ENCODE measurements at places on chromosomes 1 and 21. TPM values are rescaled to one million over a fixed set of nuclear protein-coding genes. Genes with fewer than 3 reads are reported as not detected.

DNA sequence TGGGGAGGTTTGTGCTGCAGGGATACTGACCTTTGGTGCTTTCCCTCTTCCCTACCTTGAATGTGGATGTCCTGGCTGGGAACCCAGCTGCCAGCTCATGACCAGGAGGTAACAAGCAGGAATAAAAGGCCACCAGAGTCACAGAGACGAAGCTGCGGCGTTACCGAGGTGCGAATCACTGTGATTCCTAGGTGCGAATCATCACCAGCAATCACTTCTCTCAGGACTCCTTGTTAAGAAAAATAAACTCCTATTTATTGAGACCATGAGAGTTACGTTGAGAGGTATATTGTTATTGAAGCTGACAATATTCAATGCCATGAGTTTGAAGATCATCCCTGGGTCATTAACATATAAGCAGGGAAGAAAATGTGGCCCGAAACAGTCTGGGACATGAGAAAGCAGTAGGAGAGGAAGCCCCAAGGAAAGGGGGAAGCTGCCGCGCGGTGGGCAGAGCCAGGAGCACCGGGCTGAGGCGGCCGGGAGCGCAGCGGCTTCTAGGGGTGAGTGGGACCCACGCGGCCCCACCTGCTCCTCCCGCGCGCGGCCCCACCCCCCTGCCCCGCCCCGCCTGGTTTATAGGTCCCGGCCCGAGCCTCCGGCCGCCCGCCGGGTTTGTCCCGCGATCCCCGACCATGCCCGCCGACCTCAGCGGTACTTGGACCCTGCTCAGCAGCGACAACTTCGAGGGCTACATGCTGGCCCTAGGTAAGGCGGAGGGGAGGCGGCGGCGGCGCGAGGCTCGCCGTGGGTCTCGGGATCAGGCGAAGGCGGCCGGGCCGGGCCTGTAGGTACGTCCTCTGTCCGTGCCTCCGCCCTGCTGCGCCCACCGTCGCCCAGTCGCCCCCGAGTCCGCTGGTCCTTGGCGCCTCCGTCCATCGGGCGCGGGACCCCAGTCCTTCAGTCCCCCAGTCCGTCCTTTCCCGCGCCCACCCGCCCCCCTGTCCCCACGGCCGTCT lies at the start of gene RBP7:
Gene RBP7, plus strand, starts transcription at position 605 of the 959 bp plus-strand sequence. Its CDS starts 31 bp downstream, at position 636.
- H3K36me3 ChIP-seq = no peaks in the 10 kb centered on the region
- no peak for DNase-seq

Gene CCDC17
- 24.0 TPM for total RNA-seq

DNA sequence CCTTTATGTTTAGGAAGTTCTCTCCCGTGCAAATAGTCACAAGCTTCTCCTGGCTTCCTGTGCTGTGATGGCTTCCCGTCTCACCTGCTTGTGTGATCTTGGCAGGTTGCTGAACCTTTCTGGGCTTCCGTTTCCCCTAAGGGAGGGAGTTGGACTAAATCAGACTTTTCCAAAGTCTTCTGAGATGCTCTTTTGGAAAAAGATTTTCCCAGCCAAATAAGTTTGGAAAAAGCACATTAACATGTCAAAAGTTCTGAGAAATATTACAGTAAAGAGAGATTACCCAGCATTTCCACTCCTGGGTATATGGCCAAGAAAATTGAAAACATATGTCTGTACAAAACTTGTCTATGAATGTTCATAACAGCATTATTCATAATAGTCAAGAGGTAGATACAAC lies 36.0 kb upstream of the TENT5C start:
- no peak overlapping the region for H3K27ac ChIP-seq
- no peak for DNase-seq
- peaks cover 9% of the 10 kb centered on the region for H3K4me1 ChIP-seq
- no peaks in the 10 kb centered on the region for H3K27me3 ChIP-seq
- no peaks in the 10 kb centered on the region for H3K36me3 ChIP-seq

Gene SERTAD4
- total RNA-seq = 3.4 TPM

Gene PPM1J
- total RNA-seq = 0.64 TPM

GRCh38 chr1:46278807-46279206 lies 24.6 kb downstream of the LRRC41 start:
- no peaks in the 10 kb centered on the region for H3K27me3 ChIP-seq
- H3K4me3 ChIP-seq = no peak overlapping the region
- H3K4me1 ChIP-seq = no peaks in the 10 kb centered on the region
- peaks cover 12% of the 10 kb centered on the region for H3K36me3 ChIP-seq
- no peak for DNase-seq
- no peak overlapping the region for H3K27ac ChIP-seq

Gene LRRC3
- total RNA-seq = 2.8 TPM

- H3K4me3 ChIP-seq = no peak overlapping the region
- peaks cover 7% of the 10 kb centered on the region for H3K4me1 ChIP-seq
- no peaks in the 10 kb centered on the region for H3K27me3 ChIP-seq
- H3K27ac ChIP-seq = no peak overlapping the region
Observed at GRCh38 chr1:76620371-76620770, 246.9 kb upstream of the ST6GALNAC5 start.

DNA sequence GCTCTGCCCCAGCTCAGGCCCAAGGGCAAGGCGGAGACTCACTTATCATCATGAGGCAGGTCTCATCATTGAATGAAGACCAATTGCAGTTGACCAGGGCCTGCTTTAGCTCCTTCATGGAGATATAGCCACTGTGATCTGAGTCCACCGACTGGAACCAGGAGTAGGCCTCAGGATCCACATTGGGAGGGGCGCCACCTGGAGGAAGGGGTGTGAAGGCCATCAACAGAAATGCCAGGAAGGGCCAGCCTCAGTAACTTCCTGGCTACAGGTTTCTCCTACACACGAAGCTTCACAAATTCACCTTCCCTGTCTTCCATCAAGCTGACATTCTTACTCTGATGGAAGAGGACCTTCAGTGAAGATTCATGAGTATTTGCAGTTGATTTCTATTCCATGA lies 11.6 kb downstream of the PEF1 start:
- no peaks in the 10 kb centered on the region for H3K27me3 ChIP-seq
- no peak overlapping the region for H3K27ac ChIP-seq
- peaks cover 9% of the 10 kb centered on the region for H3K36me3 ChIP-seq
- no peak overlapping the region for H3K4me3 ChIP-seq

DNA sequence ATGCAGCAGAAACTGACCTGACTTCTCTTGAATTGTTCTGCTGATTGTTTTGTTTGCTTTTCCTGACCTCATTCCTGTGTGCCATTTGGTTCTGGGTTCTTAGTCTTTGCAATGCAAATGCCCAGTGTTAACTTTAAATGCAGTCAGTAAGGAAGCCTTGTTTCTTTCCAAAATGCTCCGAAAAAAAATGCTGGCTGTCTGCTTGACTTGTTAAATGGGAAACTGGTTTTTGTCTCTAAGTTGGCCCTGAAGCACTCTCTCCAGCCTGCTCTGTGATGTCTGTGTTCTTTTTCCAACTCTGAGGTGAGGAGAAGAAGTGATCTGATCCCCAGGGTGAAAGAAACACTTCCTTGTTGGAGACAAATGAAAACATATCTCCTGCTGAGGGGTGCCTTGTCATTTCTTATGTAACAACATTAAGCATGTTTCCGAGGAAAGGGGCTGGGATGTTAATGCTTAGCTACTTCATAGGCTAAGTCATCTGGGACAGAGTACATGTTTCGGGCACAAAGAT lies 256.3 kb upstream of the ADGRL4 start:
- no peaks in the 10 kb centered on the region for H3K36me3 ChIP-seq
- no peak overlapping the region for H3K27ac ChIP-seq
- H3K27me3 ChIP-seq = no peaks in the 10 kb centered on the region
- no peak overlapping the region for H3K4me3 ChIP-seq
- no peaks in the 10 kb centered on the region for H3K4me1 ChIP-seq

Gene MFSD2A
- 57.2 TPM for total RNA-seq

DNA sequence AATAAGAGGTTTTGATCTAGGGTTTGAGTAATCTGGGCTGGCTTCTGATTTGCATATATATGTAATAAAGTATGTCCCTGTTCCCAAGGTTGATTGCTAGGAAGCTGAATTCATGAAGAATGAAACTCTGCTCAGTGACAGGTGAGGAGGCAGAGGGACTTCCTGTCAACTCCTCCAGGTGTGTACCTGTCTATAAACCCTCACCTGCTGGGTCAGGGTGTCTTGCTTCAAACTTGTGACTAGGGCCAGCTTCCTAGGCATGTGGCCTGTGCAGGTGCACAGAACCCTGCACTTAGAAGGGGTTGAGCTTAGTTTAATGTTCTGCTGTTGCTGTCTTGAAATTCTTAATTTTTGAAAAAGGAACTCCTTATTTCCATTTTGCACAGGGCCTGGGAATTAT lies 21.1 kb downstream of the OLFML3 start:
- H3K4me1 ChIP-seq = peaks cover 11% of the 10 kb centered on the region
- no peaks in the 10 kb centered on the region for H3K27me3 ChIP-seq
- no peak overlapping the region for H3K27ac ChIP-seq
- H3K36me3 ChIP-seq = no peaks in the 10 kb centered on the region

DNA sequence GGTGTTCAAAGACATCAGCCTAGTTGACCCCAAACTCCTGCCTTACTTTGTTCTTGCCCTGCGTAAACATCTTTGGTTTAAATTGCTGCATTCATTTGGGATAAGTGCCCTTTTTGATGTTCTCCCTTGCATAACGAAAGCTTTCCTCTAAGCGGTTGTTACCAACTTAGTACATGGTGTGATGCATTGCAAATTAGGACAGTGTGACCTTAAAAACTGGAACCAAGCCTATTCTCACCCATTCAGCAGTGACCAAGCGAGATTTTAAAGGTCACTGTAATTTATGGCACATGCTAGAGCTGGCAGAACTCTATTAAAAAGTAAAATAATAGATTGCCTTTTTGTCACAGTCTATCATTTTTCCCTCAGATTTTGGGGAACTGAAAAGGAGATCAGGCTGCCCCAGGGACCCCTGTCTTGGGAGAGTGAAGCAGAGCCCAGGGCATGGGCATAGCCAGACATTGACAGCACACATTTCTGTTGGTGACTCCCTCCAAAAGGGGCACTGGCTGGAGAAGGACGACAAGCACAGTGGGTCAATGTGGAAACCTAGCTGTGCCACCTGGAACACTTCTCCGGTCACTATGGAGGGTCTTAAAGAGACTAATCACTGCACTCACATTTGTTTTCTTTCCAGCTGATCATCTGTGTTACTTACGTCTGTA lies 63.9 kb downstream of the KCNK1 start:
- no peak overlapping the region for H3K27ac ChIP-seq
- H3K4me3 ChIP-seq = no peak overlapping the region
- H3K36me3 ChIP-seq = no peaks in the 10 kb centered on the region
- H3K4me1 ChIP-seq = no peaks in the 10 kb centered on the region

Gene KRTAP19-1
- not detected for total RNA-seq

Gene MTARC1
- 19.2 TPM for total RNA-seq

DNA sequence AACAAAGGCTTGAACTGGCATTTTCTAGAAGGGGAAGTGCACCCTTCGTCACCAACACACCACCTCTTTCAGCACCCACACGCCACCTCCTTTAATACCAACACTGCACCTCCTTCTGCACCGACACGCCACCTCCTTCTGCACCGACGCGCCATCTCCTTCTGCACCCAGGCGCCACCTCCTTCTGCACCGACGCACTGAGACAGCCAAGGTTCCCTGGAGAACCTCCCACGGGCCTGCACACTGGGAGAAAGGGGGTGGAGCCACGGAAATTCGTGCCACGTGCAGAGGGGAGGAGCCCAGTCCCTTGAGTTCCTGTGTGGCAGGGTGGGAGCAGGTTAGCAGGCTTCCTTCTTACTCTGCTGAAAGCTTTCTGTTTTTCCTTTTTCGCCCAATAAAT lies 327.9 kb upstream of the C1orf174 start:
- H3K4me1 ChIP-seq = no peaks in the 10 kb centered on the region
- DNase-seq = no peak
- no peak overlapping the region for H3K27ac ChIP-seq
- H3K27me3 ChIP-seq = no peaks in the 10 kb centered on the region

DNA sequence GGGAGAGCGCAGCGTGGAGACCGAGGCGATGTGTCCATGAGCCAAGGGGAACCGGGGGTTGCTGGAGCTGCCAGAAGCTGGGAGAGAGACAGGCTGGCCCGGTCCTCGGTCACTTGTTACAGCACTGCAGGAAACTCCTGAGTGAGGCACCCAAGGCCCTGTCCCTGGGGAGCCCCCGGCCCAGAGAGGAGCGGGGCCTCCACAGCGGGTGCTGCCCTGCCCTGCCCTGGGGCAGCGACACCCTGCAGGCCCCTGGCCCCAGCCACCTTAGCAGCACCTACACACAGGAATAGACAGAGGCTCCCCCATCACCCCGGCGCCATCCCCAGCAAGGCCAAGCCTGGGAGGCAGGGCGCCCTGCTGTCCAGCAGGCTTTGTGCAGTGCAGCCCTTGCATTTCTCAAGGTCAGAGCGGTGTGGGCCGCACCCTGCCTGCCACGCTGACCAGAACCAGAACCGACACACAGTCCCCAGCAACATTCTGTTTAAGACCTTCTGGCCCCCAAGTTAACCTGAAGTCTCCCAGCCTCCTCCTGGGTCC lies 6.6 kb upstream of the MEGF6 start:
- no peak for DNase-seq
- H3K4me3 ChIP-seq = no peak overlapping the region
- H3K27me3 ChIP-seq = no peaks in the 10 kb centered on the region
- no peaks in the 10 kb centered on the region for H3K4me1 ChIP-seq
- H3K36me3 ChIP-seq = no peaks in the 10 kb centered on the region

Gene ZNF669
- 7.5 TPM for total RNA-seq

Gene RIPPLY3
- total RNA-seq = 2.1 TPM

Gene SYCP1
- 0.09 TPM for total RNA-seq

GRCh38 chr21:44729336-44730027 lies 18.1 kb upstream of the TSPEAR start:
- no peak overlapping the region for H3K27ac ChIP-seq
- DNase-seq = no peak
- H3K27me3 ChIP-seq = peaks cover 3% of the 10 kb centered on the region
- H3K36me3 ChIP-seq = no peaks in the 10 kb centered on the region

GRCh38 chr1:165441166-165441880 lies 3.6 kb downstream of the RXRG start:
- H3K4me3 ChIP-seq = no peak overlapping the region
- H3K27me3 ChIP-seq = no peaks in the 10 kb centered on the region
- peaks cover 10% of the 10 kb centered on the region for H3K4me1 ChIP-seq
- H3K36me3 ChIP-seq = no peaks in the 10 kb centered on the region
- peak overlapping the region; percentile 60 for H3K27ac ChIP-seq

Measured in lung (tissue), 17 donors.